ENCODE measurements at places on chromosomes 6 and 20.

DNA sequence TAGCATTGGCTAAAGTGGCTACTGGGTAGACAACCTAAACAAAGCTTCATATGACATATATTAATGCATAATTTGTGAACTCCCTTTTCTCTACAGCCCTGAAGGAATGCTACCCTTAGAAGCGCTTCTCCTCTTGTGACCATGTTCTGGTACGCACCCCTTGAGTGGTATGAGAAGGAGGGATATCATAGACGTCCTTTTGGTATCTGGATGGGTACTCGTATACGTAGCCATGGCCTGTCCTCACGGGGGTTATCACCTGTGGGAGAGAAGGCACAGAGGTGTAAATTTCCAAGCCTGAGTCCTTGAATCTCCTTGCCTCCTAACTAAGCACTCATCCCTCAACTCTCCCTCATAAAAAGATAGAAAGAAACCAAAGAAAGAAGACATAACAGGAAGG is 39.0 kb downstream of the NEDD9 start:
- no peak for DNase-seq

DNA sequence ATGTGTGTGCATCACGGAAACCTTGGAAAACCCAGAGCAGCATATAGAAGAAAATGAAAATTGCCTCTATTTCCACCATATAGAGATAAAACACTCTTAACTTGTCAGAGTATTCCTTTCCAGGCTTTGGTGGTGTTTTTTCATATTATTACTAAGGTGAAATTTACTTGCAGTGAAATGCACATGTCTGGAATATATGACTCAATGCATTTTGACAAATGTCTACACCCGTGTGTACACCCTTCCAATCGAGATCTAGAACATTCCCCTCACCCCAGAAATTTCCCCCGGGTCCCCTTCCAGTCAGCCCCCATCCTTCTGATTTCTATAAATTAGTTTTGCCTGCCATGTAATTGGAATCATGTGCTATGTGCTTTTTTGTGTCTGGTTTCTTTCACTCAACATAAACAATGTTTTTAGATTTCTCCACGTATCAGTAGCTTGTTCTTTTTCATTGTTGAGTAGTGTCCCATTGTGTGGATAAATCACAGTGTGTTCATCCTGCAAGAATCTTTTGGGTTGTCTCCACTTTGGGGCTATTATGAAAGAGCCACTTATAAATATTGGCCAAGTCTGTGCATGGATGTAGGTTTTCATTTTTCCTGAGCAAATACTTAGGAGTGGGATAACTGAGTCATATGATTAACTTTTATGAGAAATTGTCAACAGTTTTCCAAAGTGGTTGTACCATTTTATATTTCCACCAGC is 19.9 kb upstream of the PREX1 start:
- no peak for DNase-seq

DNA sequence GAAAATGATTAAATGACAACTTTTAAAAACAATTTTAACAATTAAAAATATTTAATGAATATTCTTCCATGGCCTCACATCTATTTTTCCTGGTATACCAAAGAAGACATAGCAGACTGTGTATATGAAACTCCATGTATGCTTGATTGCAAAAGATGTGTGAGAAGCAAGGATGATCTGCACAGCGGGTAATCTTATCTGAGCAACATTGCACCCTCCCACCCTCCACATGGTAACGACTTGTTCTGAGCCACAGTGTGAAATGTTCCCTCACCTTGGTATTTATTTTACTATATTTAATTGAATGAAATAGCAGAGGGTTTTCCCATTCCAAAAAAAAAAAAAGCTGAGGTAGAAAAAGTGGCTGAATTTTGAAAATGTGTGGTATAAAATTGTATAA is 204.4 kb downstream of the SYNE1 start:
- no peak for DNase-seq

GRCh38 chr6:11806561-11807317 is 28.1 kb upstream of the ADTRP start:
- DNase-seq, result no peak

GRCh38 chr6:144606083-144606482 is 320.9 kb downstream of the UTRN start:
- no peak for DNase-seq

GRCh38 chr6:55668591-55668990 is 89.6 kb upstream of the HMGCLL1 start:
- peak; percentile 3 for DNase-seq

GRCh38 chr20:46872328-46873211 is 22.1 kb upstream of the EYA2 start:
- DNase-seq, result no peak

DNA sequence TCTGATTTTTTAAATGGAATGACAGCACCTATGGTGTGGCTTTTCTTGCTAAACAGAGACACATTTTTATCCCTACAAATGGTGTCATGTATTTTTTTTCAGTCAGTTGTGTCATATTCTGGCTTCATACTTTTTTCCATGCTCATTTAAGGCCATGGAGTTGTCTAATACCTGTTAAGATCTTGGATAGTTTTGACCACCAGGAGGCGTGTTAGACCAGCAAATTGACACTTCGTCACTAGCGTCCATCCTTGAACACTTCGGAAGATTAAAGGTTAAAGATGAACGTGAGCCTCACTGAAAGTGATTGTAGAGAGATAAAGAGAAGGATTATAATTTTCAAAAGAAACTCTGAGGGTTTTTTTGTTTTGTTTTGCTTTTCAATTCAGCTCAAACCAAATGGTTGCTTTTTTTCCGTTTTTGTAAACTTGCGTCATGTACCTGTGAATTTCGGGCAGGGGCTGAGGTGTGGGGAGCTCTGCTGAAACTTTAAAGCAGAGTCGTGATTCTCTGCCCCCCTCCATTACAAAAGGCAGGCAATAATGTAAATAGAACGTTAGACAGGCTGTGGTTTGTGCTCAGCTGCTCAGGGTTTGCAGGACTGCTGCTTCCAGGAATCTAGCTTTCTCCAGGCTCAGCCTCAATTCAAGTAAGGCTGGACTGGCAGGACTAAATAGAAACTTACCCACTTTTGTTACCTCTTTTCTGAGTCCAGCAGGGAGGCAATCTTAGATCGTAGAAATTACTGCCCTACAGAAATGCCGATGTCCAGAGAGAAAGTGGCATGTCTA is 245.1 kb downstream of the FOXA2 start:
- DNase-seq, result peak; percentile 85

- peak; percentile 70 for DNase-seq
These were observed 2.3 kb upstream of the EEF1A2 start for GRCh38 chr20:63500902-63501817.

DNA sequence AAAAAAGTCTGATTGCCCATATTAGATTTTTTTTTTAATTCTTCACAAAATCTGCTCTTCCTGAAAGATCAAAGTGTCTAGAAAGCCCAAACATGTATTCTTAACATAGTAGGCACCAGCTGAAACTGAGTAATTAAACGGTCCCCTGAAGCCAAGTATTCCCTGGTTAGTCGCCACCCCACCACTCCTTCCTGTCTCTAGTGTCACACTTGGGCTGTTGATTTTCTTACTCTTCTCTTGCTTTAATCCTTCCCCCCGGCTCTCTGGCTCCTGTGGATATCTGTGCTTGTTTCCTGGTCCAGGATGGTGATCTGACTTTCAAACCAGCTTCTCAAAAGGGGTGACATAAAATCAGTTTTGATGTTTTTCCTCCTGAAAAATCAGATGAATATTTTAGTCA is 162.9 kb downstream of the QKI start:
- DNase-seq, result no peak

- no peak for DNase-seq
These were observed 64.5 kb downstream of the IPCEF1 start for GRCh38 chr6:154292066-154292465.

GRCh38 chr20:34089655-34090345 is 22.2 kb downstream of the EIF2S2 start:
- DNase-seq, result no peak

- peak; percentile 87 for DNase-seq
These were observed 30.2 kb upstream of the SGK1 start for GRCh38 chr6:134347885-134348805.

DNA sequence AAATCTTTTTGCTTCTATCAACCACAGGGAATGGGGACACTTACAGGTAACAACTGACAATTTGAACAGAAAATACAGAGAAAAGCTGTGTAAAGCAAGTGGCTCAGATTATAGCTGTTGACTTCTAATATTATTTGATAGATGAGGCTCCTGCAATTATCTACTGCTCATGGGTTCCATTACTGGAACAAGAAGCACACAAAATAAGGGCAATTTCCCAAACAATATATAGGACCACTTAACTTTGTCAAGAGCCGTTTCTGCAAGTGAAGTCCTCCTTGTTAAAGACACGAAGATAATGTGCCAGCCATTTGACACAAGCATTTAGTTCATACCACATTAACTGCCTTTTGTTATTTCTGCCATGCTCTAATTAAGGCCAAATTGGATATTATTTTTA is 315.5 kb upstream of the ARID1B start:
- DNase-seq, result no peak
